Bronchial epithelial cell (primary cell): ENCODE measurements at places on chromosomes 12 and 14. TPM values are rescaled to one million over a fixed set of nuclear protein-coding genes. Genes with fewer than 3 reads are reported as not detected.
A peak's percentile ranks its signal among the peaks of the same experiment; 100 is the strongest.

DNA sequence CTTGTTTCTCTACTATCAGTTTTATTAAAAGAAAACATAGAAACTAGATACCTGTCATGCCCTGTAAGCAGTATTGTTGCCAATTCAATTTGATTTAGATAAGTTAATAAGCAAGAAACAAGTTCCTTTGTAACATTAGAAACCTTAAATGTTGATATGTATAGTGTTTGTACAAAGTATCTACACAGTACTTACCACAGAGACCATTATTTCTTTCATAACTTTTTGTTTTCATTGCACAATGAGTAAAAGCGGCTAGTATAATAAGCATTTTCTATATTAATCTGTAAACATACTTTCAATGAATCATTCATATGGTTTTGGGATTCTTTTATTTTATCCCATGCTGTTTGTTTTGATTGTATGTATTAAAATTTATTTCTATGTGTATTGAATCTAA lies 305.1 kb downstream of the TTC6 start:
- peak; percentile 10 for DNase-seq

Gene ARL6IP4
- 158 and 237 TPM in 2 replicates for total RNA-seq

Gene ADAMTS20
- not detected in 2 replicates for total RNA-seq

Gene GPR132
- total RNA-seq: 0.13 TPM in 1 of 2 replicates, not detected in the other

DNA sequence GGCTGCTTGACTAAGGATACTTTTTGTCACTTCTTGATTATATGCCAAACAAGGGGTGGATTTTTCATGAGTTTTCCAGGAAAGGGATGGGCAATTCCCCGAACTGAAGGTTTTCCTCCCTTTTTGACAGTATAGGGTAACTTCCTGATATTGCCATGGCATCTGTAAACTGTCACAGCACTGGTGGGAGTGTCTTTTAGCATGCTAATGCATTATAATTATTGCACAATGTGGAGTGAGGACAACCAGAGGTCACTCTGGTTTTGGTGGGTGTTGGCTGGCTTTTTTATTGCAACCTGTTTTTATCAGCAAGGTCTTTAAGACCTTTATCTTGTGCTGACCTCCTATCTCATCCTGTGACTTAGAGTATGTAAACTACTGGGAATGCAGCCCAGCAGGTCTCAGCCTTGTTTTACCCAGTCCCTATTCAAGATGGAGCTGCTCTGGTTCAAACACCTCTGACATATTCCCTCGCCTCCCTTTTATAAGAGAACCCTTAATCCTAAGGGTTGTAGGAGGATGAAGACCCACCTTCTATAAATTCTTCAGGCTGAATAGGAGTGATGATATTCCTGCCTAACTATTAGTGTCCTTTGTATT lies 471.2 kb downstream of the ATP23 start:
- no peak for DNase-seq

GRCh38 chr14:99699085-99699760 lies 15.1 kb downstream of the CYP46A1 start:
- DNase-seq: no peak

DNA sequence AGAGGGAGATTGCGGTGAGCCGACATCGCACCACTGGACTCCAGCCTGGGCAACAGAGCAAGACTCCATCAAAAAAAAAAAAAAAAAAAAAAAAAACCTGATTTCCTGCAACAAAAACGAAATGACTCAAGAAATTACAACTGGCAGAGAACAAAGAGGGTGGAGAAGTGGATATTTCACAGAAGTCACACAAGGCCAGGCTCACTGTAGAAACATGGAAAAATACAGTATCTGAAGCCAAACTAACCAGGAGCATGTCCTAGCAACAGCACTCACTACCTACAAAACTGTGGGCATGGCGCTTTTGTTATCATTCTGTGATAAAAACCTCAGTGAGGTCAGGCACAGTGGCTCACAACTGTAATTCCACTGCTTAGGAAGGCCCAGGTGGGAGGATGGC lies 11.7 kb upstream of the MMP17 start:
- no peak for DNase-seq

- no peak for DNase-seq
These were observed 29.2 kb downstream of the FBLN5 start for GRCh38 chr14:91918186-91918883.

- no peak for DNase-seq
These were observed 21.4 kb downstream of the B4GALNT3 start for GRCh38 chr12:480831-481816.

Gene KRT77
- total RNA-seq: under 0.01 TPM in 1 of 2 replicates, not detected in the other

DNA sequence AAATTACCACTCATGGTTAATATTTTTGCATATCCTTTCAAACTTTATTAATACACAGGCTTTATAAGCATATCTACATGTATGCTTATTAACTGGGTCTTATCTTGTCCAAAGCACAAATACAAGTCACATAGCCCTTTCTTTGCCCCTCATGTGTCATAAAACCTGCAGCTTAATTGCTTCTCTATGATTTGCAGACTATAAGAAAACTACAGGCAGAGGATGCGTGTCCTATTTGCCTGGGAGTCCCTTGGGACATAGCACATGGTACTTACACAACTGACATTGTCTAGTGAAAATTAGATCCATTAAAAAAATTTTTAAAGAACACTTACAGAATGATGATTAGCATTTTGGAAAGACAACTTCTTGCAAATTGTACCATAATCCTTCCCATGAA lies 190.5 kb upstream of the PLEKHA5 start:
- no peak for DNase-seq

GRCh38 chr12:131221061-131221956 lies 267.6 kb downstream of the ADGRD1 start:
- no peak for DNase-seq

GRCh38 chr14:89884761-89885160 lies 69.8 kb downstream of the EFCAB11 start:
- DNase-seq: no peak

Gene SLC25A47
- total RNA-seq: not detected in 2 replicates

Gene STXBP6
- total RNA-seq: not detected in 2 replicates

- DNase-seq: peak; percentile 56
These were observed 8.8 kb upstream of the SP7 start for GRCh38 chr12:53344824-53345485.

DNA sequence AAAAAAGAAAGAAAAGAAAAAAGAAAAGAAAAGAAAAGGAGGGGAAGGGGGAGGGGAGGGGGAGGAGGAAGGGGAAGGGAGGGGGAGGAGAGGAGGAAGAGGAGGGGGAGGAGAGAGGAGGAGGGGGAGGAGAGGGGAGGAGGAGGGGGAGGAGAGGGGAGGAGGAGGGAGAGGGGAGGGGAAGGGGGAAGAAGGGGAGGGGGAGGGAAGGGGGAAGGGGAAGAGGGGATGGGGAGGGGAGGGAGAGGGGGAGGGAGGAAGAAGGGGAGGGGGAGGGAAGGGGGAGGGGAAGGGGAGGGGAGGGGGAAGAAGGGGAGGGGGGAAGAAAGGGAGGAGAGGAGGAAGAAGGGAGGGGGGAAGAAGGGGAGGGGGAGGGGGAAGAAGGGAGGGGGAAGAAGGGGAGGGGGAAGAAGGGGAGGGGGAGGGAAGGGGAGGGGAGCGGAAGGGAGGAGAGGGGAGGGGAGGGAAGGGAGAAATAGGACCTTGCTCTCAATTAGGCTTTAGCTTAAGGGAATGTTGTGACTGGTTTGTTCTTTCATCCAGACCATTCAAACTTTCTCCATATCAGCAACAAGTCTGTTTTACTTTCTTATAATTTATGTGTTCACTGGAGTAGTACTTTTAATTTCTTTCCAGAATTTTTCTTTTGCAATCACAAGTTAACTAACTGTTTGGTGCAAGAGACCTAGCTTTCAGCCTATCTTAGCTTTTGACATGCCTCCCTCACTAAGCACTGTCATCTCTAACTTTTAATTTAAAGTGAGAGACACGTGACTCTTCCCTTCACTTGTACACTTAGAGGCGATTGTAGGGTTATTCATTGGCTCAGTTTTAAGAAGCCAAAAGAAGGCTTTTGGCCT lies 76.5 kb upstream of the EGLN3 start:
- no peak for DNase-seq

DNA sequence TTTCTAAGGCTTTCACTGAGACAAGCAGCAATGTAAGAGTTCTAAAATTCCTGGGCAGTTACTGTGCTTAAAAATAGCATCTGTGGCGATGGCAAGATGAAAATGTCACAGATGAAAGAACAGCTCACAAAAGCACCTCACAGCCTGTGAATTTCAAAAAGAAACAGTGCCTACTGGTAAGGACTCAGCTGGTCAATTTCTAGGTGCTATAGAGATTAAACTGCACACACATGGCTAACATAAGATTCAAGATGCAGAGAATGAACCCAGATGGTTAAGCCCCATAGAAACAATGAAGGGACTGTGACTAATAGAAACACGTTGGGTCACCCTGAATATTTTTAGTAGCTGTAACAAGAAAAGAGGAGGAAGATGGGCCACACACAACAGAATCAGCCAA lies 12.0 kb upstream of the IL26 start:
- DNase-seq: no peak

DNA sequence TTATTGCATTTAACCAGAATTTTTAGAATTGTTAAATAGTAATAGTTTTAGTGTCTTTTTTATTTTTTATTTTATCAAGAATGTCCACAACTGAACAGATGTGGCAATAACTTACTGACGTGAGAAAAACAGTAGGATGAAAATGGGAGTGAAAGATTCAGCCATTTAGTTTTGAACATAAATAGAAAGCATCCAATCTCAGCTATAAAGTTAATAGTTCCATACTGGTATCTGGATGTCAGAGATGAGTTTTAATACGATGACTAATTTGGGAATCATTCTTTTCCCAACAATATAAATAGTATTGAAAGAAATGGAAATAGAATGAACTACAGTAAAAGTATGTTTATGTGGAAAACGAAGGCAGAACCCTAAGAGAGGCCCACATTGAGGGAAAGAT lies 159.4 kb downstream of the EPS8 start:
- peak; percentile 39 for DNase-seq

GRCh38 chr14:37047996-37048395 lies 124.4 kb downstream of the SLC25A21 start:
- no peak for DNase-seq

DNA sequence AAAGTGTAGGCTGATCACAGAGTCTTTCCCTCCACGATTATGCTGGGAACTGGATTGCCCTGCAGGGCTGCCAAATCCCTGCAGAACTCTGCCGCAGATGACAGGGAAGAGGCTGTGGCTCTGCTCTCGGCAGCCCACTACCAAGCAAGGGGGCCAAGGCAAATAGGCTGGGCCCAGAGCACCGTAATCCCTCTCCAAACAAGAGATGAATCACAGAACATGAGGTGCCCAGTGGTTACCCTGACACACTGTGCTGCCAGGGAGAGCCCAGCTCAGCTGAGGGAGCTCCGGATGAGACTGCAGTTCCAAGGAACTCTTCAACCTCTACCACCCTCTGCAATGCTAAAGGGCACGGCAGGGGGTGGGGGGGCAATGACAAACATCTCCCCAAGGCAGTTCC lies 33.9 kb downstream of the STON2 start:
- peak; percentile 71 for DNase-seq

Gene HOXC11
- not detected in 2 replicates for total RNA-seq

DNA sequence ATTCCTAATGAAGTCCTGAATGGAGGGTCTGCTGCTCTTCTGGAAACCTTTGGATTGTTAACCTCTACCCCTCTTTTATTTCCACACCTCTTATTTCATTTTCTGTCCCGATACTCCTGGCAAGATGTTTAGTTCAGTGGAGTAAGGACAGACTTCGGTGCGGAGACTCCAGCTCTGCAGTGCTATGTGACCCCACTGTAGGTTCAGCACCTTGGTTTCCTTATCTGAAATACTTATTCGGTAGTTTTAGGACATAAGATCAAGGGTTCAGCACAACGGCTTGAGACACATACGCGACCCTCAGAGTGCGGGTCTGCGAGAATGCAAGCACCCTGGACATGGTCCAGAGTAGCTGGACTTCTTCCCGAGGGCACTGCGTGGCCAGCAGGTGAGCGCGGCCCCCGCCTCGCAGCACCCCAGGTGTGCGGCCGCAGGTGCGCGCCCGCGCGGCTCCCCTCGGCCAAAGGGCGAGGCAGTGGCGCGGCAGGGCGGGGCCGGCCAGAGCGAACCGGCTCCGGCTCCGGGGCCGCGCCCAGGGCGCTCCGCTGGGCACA lies 465 bp upstream of the FGD4 start:
- no peak for DNase-seq

Gene PMEL
- 1.8 and 2.6 TPM in 2 replicates for total RNA-seq

DNA sequence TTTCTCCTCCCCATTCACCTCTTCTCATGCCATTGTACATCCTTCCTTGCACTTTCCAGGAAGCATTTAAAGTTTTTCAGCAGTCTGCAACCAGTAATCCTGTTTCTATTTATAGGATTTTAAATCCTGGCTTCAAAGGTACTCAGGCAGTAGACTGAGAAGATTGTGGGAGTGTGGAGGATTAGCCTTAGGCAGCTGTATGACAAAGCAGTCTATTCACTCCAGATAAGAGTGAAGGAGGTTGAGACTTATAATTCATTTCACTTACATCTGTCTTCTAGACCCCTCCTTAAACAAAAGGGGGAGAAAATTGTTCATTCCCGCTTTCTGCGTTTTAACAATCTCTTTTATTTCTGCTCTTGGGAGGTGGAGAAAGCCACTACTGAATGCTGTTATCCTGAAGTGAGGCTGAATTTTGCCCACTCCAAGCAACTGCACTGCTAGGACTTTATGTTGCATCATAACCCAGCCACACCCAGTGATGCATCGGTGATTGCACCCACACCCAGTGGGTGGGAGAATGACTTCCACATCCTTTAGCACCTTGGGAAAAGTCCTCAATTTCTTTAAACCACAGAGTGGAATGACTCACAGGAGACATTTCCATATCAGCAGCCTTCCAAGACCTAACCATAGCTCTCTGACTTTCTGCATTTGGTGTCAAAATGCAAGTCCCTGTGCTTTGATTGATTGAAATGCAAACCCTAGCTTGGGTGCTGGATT lies 382.5 kb upstream of the ATP2B1 start:
- peak; percentile 100 for DNase-seq

Gene TAS2R8
- total RNA-seq: not detected in 2 replicates

DNA sequence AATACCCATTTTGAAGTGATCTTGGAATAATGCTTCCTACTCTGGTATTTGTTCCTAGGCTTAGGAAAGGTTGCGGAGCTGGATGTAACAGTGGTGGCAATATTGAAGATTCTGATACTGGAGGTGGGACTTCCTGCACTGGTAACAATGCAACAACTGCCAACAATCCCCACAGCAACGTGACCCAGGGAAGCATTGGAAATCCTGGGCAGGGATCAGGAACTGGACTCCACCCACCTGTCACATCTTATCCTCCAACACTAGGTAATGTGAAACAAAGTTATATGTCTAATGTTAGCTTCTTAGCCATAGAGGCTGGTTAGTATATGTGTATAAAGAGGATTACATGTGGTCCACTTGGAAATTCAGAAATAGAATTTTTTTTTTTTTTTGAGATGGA lies 197.9 kb downstream of the PCNX1 start:
- no peak for DNase-seq

GRCh38 chr12:115609347-115609746 lies 668.1 kb downstream of the MED13L start:
- no peak for DNase-seq

Gene NFATC4
- 4.7 and 7.3 TPM in 2 replicates for total RNA-seq

DNA sequence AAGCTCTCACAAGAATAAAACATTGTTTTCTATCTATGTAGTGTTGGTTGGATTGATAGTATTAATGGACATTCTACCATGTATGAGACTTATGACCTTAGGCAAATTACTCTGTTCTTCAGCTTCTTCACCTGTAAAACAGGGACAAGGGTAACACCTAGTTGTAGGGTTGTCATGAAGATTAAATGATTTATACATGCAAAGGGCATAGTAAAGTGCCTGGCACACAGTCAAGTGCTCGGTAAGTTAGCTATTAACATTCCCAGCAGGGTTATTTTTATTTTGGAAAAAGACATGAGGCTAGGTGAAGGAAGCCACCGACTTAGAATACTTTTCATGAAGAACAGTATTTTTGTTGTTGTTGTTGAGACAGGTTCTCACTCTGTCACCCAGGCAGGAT lies 71.2 kb upstream of the PLXNC1 start:
- no peak for DNase-seq

GRCh38 chr12:81942594-81942993 lies 183.4 kb upstream of the PPFIA2 start:
- DNase-seq: no peak

Gene EPYC
- not detected in 2 replicates for total RNA-seq
